ENCODE measurements at places on chromosomes 2 and 18. TPM values are rescaled to one million over a fixed set of nuclear protein-coding genes. Genes with fewer than 3 reads are reported as not detected.
A peak's percentile ranks its signal among the peaks of the same experiment; 100 is the strongest.

GRCh38 chr2:197904446-197904845 is 100.1 kb downstream of the PLCL1 start:
- H3K27ac ChIP-seq, result peak overlapping the region; percentile 32
- peaks cover 36% of the 10 kb centered on the region for H3K4me1 ChIP-seq
- H3K4me3 ChIP-seq, result no peak overlapping the region
- peaks cover 13% of the 10 kb centered on the region for H3K27me3 ChIP-seq
- H3K36me3 ChIP-seq, result peaks cover 2% of the 10 kb centered on the region
- DNase-seq, result peak; percentile 49

GRCh38 chr18:77520767-77521166 is 271.1 kb downstream of the GALR1 start:
- peaks cover 2% of the 10 kb centered on the region for H3K4me1 ChIP-seq
- no peak for DNase-seq
- H3K4me3 ChIP-seq, result no peak overlapping the region
- H3K27ac ChIP-seq, result no peak overlapping the region
- H3K36me3 ChIP-seq, result no peaks in the 10 kb centered on the region
- H3K27me3 ChIP-seq, result peaks cover 3% of the 10 kb centered on the region

GRCh38 chr2:197011801-197012641 is 85.5 kb upstream of the PGAP1 start:
- H3K4me3 ChIP-seq, result no peak overlapping the region
- H3K36me3 ChIP-seq, result peaks cover 28% of the 10 kb centered on the region
- no peaks in the 10 kb centered on the region for H3K4me1 ChIP-seq
- DNase-seq, result peak; percentile 36

DOCK10 gene
- total RNA-seq, result 196 TPM

DNA sequence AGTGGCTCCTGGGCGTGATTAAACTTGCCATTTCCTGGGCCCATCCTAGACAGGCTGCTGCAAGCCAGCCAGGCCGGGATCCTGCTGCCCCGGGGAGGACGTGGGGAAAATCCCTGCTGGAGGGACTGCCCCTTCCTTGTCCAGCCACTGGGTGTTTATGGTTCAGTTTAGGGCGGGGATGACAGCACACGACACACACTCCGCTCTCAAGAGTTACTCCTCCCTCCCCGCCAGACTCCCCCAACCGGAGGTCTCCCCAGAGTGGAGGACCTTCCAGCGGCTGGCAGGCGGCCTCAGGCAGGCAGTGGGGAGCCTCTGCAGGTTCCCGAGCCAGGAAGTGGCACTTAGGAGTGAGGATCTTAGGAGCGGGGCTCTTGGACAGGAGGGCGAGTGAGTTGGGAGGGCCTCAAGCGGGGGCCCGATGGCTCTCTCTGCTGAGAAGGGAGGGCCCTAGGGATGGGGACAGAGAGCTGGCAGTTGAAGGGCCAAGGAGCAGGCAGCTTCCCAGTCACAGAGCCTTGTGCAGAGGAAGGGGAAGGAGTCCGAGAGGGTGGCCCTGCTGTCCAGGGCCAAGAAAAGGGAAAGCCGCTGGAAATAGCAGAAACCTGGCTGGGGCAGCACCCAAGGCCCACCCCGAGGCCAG is 5.7 kb upstream of the GPR35 start:
- peak; percentile 19 for DNase-seq
- no peak overlapping the region for H3K4me3 ChIP-seq
- peak overlapping the region; percentile 42 for H3K27ac ChIP-seq
- H3K4me1 ChIP-seq, result peaks cover 33% of the 10 kb centered on the region
- peaks cover 12% of the 10 kb centered on the region for H3K36me3 ChIP-seq

DNA sequence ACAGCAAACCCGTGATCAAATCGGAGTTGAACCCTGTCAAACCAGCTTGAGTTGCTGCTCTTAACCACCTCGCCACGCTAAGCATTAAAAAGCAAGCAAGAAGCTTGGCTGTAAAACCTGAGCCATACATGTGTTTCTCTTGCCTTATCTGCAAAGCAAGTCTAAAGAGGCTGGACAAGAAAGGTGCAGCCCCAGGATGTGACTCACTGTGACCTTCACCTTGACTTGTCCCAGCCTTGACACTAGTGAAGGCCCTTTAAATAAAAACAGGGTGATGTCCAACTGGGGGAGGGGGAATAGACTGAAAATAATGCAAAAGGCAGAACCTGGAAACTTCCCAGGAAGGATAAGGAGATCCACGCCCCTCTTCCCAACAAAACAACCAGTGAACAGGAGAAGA is 127.6 kb upstream of the NPAS2 start:
- peaks cover 3% of the 10 kb centered on the region for H3K27me3 ChIP-seq
- H3K4me3 ChIP-seq, result no peak overlapping the region
- peaks cover 4% of the 10 kb centered on the region for H3K36me3 ChIP-seq
- H3K27ac ChIP-seq, result no peak overlapping the region
- DNase-seq, result no peak
- H3K4me1 ChIP-seq, result peaks cover 2% of the 10 kb centered on the region

DNA sequence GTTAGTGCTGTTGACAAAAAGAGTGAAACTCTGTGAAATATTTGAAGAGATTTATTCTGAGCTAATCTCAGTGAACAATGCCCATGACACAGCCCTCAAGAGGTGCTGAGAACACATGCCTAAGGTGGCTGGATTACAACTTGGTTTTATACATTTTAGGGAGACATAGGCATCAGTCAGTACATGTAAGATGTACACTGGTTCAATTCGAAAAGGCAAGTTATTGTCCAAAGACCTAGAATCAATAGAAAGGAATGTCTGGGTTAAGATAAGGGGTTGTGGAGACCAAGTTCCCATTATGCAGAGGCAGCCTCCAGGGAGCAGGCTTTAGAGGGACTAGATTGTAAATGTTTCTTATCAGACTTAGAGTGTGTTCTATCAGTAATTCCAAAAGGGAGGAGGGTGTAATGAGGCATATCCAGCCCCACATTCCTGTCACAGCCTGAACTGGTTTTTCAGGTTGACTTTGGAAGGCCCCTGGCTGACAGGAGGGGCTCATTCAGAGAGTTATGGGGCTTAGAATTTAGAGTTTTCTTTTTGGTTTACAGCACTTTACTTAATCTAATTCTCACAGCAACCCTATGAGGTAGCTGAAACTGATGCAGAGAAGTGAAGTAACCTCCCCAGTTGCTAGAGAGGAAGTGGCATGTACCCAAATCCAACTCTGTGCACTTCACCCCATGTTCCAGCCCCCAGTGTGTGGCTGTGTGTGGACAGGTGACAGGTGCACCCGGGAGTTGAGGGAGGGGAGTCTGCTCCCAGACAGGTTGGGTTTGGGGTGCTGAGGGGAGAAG is 28.3 kb upstream of the ASAP2 start:
- H3K4me3 ChIP-seq, result no peak overlapping the region
- H3K36me3 ChIP-seq, result no peaks in the 10 kb centered on the region
- no peaks in the 10 kb centered on the region for H3K4me1 ChIP-seq
- DNase-seq, result no peak
- H3K27ac ChIP-seq, result no peak overlapping the region
- peaks cover 11% of the 10 kb centered on the region for H3K27me3 ChIP-seq

GRCh38 chr2:62736899-62737559 is 31.5 kb downstream of the EHBP1 start:
- H3K27me3 ChIP-seq, result no peaks in the 10 kb centered on the region
- no peak overlapping the region for H3K27ac ChIP-seq
- DNase-seq, result no peak
- no peak overlapping the region for H3K4me3 ChIP-seq

DNA sequence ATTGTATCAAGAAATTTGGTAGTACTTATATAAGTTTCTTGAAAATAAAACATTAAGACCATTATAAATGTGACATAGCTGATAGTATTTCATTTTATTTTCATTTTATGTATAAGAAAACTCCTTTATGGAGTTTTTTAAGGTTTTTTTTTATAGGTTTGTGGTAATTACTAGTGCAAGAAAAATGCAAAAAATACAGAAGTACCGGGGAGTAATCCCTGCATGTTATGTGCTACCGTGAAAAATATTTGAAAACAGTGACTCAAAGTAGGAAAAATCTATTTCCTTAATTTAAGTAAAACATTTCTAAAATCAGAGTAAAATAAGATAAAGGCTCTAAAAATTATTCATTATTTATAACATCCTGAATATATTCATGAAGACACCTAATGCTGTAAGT is 21.6 kb downstream of the ZSWIM2 start:
- no peaks in the 10 kb centered on the region for H3K27me3 ChIP-seq
- no peaks in the 10 kb centered on the region for H3K4me1 ChIP-seq
- H3K4me3 ChIP-seq, result no peak overlapping the region
- H3K27ac ChIP-seq, result no peak overlapping the region
- no peak for DNase-seq

- H3K36me3 ChIP-seq, result no peaks in the 10 kb centered on the region
- H3K27me3 ChIP-seq, result no peaks in the 10 kb centered on the region
- no peak for DNase-seq
- no peak overlapping the region for H3K4me3 ChIP-seq
- H3K27ac ChIP-seq, result no peak overlapping the region
Observed at GRCh38 chr18:54872681-54873080, 44.4 kb downstream of the RAB27B start.

PLGLB1 gene
- 1.1 TPM for total RNA-seq

GRCh38 chr18:33469699-33470098 is 29.2 kb upstream of the CCDC178 start:
- H3K4me1 ChIP-seq, result no peaks in the 10 kb centered on the region
- no peak overlapping the region for H3K27ac ChIP-seq
- H3K4me3 ChIP-seq, result no peak overlapping the region
- H3K27me3 ChIP-seq, result no peaks in the 10 kb centered on the region
- no peak for DNase-seq
- H3K36me3 ChIP-seq, result no peaks in the 10 kb centered on the region

- no peak for DNase-seq
- H3K27ac ChIP-seq, result no peak overlapping the region
- no peaks in the 10 kb centered on the region for H3K27me3 ChIP-seq
- H3K36me3 ChIP-seq, result no peaks in the 10 kb centered on the region
- H3K4me1 ChIP-seq, result no peaks in the 10 kb centered on the region
Observed at GRCh38 chr2:195337597-195337996, 319.4 kb upstream of the SLC39A10 start.

- no peak overlapping the region for H3K4me3 ChIP-seq
- peaks cover 2% of the 10 kb centered on the region for H3K4me1 ChIP-seq
- H3K27ac ChIP-seq, result no peak overlapping the region
- H3K27me3 ChIP-seq, result no peaks in the 10 kb centered on the region
- no peaks in the 10 kb centered on the region for H3K36me3 ChIP-seq
Observed at GRCh38 chr2:62270728-62271127, 74.8 kb downstream of the B3GNT2 start.

DNA sequence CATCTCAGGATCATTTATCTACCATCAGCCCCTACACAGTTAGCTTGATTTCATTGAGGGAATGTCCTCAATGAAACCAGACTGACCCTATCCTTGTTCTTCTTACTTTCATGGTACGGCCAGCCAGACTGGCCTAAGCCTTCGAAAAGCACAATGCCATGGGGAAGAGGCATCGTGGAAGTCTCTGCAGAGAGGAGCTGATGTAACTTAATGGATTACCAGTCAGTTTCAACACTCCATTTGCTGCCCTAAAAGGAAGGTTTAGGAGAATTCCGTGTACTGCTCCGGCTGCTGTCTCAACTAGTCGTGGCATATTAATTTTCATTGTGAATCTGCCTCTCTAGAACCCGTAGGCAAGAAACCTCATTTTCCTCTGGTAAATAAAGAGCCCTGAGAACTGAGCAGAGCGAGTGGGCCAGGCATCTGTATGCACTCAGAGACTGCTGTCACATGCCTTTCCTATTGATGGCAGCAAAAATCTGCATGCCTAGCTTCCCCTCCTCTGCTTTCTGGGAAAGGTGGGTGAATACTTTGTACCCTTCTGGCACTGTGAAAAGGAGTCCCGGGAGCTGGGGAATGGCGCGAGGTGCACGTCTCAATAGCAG is 184.9 kb downstream of the KLHL29 start:
- H3K27me3 ChIP-seq, result no peaks in the 10 kb centered on the region
- H3K36me3 ChIP-seq, result no peaks in the 10 kb centered on the region
- no peak overlapping the region for H3K27ac ChIP-seq
- no peak for DNase-seq
- H3K4me3 ChIP-seq, result no peak overlapping the region
- no peaks in the 10 kb centered on the region for H3K4me1 ChIP-seq

DNA sequence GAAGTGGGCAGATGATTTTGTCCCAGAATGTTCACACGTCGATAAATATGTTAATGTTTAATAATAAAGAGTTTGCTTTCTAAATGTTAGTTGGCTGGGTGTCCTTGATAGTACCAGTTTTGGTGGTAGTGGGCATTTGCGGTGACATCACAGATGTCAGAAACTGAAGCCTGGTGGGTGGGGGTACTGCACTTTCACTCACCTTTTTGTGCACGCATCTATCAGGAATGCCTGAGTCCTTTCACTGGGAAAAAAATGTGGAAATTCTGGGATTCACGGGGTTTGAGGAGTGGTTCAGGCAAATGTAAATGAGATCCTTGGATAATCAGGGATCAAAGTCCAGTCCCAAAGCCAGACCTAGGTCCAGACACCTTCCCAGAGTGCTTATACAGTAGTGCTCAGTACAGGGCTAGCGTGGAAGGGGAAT is 3.2 kb downstream of the EPAS1 start:
- no peak overlapping the region for H3K4me3 ChIP-seq
- H3K27me3 ChIP-seq, result peaks cover 59% of the 10 kb centered on the region

IL36G gene
- not detected for total RNA-seq

Data from activated CD4-positive, alpha-beta T cell treated with anti-CD3 and anti-CD28 coated beads for 36 hours (primary cell).